Urinary bladder (tissue), 4 donors: ENCODE measurements at places on chromosomes 5 and 9. TPM values are rescaled to one million over a fixed set of nuclear protein-coding genes. Genes with fewer than 3 reads are reported as not detected.
A peak's percentile ranks its signal among the peaks of the same experiment; 100 is the strongest.

GRCh38 chr5:83956386-83956785 is 235.7 kb upstream of the HAPLN1 start:
- DNase-seq: no peak

DNA sequence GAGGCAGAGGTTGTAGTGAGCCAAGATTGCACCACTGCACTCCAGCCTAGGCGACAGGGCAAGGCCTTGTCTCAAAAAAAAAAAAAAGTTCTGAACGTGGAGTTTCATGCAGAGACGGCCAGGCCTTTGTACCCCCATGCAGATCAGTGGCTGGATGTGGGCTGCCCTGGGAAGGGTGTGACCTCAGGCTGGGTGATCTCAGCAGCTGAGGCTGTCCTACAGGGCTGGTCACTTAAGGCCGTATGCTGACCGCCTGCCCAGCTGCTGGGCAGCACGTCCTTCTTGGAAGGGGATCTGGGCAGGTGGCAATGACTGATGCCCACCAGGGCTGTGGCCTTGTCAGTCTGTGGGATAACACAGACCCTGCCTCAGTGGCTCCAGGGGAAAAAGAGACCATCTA is 37.2 kb upstream of the GRHPR start:
- DNase-seq: no peak

Gene PCDHA5
- total RNA-seq: 0.69 TPM

Gene PAEP
- not detected for total RNA-seq

DNA sequence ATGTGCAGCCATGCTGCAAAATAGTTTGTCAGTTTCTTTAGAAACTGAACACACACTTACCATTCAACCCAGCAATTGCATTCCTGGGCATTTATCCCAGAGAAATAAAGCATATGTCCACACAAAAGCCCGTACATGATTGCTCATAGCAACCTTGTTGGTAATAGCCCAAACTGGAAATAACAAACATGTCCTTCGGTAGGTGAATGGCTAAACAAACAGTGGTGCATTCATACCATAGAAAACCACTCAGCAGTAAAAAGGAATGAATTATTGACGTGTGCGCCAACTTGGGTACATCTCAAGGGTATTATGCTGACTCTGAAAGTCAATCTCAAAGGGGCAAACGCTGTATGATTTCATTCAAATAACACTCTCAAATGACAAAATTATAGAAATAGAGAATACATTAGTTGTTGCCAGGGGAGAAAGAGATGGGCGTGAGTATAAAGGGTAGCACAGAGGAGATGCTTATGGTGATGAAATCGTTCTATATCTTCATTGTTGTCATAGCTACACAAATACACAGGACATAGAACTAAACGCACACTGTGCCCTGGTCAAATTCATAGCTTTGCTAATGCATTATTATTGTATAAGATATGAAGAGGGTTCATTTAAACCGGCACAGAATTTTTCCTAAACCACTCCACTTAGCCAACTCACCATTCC is 58.2 kb downstream of the DRD1 start:
- no peak for DNase-seq

GRCh38 chr5:91090995-91091394 is 292.1 kb downstream of the ARRDC3 start:
- no peak for DNase-seq

- no peak for DNase-seq
These were observed 30.9 kb downstream of the CNTLN start for GRCh38 chr9:17165764-17166163.

Gene EPB41L4A
- 49.4 TPM for total RNA-seq

DNA sequence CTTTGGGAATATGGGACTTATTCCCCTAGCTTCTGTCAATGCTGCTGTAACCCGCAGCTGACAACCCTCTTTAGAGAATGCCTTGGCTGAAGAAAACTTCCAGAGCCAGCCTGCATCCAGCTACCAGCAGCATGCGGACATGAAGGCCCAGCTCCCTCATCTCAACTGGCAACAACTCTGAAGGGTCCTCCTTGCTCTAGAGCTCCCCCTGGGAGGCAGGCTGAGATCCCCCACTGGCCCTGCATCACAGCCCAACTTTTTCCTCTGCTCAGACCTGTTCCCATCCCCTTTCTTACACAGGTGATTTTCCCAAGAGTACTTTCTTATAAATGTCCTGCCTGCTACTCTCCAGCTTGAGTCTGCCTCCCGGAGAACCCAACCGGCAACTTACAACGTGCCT is 18.7 kb upstream of the WNT8A start:
- DNase-seq: no peak

Gene LCP2
- total RNA-seq: 8.4 TPM

Gene NR4A3
- 4.7 TPM for total RNA-seq

Gene NSMF
- 8.6 TPM for total RNA-seq

GRCh38 chr5:38187532-38187931 is 70.8 kb upstream of the EGFLAM start:
- no peak for DNase-seq

GRCh38 chr9:78368236-78368635 is 71.3 kb downstream of the PSAT1 start:
- DNase-seq: no peak

DNA sequence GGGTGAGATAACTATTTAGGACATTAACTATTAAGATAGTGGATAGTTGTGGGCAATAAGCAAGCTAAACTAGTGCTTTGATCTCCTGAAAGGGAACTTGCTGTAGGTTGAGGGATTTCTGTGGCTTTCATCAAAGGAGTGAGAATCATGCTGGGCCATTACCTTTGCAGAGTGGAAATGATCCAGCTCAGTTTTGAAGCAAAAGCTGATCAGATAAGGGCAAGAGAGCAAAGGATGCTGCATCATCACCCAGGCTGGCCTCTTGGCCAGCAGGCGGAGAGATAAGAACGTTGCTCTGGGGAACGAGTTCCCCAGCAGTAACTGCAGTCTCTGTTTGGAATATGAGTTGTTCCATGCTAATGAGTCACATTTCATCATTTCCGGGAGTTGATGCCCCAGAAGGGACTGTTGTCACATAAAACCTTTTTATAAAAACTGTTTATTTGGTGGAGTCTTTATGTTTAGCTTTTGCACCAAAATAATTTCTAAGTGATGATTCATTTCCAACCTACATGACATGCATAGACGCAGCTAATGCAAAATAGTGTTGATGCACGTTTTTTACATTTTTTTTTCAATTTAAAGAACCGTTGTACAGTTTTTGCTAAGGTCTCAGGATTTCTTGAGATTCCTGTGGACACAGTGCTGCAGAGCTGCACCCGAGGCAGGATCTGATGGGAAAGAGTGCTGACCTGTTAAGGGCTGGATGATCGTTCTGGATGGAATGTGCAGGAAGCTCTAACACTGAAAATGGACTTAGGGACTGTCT is 99.3 kb downstream of the ACTBL2 start:
- DNase-seq: no peak

DNA sequence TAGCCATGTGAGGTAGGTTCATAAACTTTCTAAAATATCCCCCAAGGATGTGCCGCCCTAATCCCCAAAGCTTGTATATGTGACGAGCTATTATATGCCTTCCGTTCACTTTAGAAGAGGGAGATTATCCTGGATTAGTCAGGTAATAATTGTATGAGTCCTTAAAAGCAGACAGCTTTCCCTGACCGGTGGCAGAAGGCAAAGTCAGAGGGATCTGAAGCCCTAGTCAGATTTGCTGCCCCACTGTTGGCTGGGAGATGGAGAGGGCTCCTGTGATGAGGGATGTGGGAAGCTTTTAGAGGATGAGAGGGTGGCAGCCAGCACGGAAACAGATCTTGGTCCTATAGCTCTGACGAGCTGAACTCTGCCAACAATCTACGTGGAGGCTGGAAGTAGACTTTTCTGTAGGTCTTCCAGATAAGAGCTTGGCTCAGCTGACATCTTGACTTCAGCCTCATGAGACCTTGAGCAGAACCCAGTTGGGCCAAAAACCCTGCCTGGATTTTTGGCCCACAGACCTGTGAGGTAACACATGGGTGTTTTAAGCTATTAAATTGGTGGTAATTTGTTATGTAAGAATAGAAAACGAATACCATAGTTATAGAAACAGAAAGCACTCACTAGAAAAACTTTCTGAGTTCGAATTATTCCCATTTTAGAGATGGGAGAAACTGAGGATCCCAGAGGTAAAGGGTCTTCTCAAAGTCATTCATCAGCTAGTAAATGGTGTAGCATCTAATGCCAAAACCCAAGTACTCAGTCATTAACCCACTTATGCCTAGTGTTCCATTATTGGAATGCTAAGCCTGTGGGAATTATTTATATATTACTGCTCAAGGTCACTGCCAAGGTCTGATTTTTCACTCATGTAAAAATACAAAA is 48.9 kb downstream of the SH3PXD2B start:
- no peak for DNase-seq

GRCh38 chr5:107516452-107517184 is 154.1 kb downstream of the EFNA5 start:
- DNase-seq: no peak

Gene FAM120AOS
- 41.1 TPM for total RNA-seq

Gene TMEM215
- total RNA-seq: 0.21 TPM

GRCh38 chr9:124621371-124622328 is 114.5 kb upstream of the NR5A1 start:
- DNase-seq: no peak

DNA sequence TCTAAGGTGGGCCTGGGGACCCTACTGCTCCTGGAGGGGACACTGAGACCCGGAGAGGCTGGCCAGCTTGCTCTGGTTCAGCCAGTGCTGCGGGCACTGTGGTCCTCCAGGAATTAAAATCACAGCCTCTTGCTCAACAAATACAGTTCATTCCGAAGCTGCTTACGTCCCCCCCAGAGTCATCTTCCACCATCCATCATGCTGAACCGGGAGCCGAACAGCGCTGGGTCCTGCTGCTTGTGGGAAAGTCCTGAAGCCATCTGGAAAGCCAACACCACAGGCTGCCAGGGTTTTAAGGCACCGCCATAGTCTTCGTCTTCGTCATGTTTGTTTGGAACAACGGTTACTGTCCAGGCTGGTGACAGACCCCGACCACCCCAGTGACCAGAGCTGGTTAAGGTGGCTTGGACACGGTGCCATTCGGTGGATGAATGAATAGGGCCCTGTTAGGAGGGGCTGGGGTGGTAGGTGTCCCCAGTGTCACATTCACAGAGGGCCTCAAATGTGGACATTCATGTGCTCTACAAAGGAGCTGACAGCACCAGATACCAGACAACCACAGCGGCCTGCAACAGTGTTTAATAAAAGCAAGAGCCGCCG is 81.6 kb upstream of the PHYKPL start:
- DNase-seq: no peak

Gene MYMK
- total RNA-seq: 1.2 TPM

GRCh38 chr9:35844628-35845270 is 15.7 kb downstream of the TMEM8B start:
- peak; percentile 80 for DNase-seq

DNA sequence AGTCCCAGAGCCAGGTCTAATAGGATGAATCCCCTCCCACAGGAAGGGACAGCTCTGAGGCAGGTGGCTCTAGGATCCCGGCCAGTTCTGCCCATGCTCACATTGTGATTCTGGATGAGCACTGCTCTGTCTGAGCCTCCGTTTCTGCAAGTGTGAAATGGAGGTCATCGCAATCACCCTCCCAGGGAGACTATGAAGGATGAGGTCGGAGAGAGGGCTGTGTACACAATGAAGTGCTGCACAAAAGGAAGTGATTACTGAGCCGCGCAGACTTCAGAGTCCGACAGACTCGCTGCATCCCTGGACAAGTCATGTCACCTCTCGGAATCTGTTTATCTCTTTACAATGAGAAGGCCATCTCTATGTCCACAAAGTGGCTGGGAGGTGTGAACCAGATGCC is 21.7 kb downstream of the LHX6 start:
- DNase-seq: no peak

DNA sequence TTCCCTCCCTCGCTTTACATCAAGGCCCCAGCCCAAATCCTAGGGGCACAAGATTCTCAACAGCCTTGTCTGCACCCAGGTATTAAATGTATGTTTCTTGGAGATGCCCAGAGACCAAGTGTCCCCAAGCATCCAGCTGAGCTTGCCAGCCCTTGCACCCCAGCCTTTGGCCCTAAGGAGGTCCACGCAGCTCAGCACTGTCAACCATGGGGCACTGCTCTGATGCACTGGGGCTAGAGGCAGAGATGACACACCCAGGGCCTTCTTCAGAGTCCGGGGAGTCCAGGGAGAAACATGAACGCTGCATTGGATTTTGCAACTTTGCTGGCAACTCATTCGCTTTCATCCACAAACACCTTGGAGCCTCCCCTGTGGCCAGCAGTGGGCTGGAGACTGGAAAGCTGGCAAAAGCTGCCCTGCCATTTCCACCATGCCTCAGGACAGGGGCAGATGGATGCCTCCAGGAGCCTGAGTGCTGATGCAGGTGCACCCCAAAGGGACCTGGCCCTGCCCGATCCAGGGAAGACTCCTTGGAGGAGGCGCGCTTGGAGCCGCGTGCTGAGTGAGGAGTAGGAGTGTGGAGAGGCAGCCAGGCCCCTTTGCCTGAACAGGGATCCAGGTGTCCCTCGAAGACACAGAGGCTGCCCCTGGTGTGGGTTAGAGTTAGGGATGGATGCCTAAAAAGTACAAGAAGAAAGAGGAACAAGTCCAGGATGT is 19.3 kb downstream of the PAEP start:
- no peak for DNase-seq

DNA sequence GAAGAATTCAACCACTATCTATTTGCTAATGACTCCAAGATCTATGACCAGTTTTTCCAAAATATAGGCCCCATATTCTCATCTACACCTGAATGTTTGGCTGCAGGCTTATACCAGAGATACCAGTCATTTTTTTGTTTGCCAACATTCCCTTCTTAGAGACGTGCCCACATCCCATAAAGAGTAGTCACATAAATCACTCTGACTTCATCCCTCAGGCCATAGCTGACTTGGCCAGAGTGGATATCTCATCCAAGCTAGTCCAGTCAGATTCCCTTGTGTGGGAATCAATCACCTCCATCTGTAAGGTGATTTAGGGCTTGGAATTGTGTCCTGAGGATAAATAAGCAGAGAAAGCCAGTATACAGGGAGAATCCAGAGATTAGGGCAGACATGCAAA is 124.3 kb upstream of the SLC24A2 start:
- no peak for DNase-seq

DNA sequence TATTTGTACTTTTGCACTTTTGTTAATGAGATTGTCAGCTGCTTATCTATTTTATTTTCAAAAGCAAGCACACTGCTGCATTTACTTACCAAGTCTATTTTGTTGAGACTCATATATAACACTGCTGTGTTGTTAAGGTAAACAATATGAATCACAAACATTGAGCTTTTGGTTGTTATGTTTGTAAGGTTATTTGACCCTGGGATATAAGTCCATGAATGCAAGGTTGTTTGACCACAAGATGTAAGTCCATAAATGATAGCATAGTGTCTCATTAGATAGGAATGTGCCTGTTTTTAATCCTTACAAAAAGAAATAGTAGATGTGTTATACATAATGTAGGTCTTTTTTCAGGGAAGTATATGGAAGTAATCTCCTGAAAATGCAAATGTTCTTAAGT is 845.9 kb downstream of the CDH9 start:
- no peak for DNase-seq

GRCh38 chr5:133367071-133367786 is 245.1 kb downstream of the FSTL4 start:
- DNase-seq: no peak
